Sigmoid colon (tissue), 7 donors: ENCODE measurements at places on chromosomes 11 and 22. TPM values are rescaled to one million over a fixed set of nuclear protein-coding genes. Genes with fewer than 3 reads are reported as not detected.

CARD16 gene
- 5.1 TPM for total RNA-seq

OR52A1 gene
- total RNA-seq: not detected

GRCh38 chr11:61406067-61406466 is 13.7 kb downstream of the TMEM216 start:
- no peak for DNase-seq

HEPHL1 gene
- not detected for total RNA-seq

DNA sequence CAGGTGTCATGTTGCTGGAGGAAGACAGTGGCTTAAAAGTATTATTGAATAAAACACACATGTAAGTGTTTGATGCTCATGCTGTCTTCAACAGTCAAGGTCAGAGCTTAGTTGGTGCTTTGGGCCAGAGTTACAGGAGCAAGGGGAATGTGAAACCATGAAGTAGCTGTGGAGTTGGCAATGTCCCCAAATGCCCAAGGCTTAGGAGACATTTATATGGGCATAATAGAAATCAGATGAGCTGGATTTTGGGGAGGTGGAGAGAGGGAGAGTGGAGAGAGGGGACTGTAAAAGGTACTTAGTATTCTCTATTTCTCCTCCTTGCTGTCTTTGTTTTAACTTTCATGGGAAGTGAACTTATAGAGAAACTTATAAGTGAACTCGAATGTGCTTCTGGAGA is 407.8 kb downstream of the ETS1 start:
- no peak for DNase-seq

DNA sequence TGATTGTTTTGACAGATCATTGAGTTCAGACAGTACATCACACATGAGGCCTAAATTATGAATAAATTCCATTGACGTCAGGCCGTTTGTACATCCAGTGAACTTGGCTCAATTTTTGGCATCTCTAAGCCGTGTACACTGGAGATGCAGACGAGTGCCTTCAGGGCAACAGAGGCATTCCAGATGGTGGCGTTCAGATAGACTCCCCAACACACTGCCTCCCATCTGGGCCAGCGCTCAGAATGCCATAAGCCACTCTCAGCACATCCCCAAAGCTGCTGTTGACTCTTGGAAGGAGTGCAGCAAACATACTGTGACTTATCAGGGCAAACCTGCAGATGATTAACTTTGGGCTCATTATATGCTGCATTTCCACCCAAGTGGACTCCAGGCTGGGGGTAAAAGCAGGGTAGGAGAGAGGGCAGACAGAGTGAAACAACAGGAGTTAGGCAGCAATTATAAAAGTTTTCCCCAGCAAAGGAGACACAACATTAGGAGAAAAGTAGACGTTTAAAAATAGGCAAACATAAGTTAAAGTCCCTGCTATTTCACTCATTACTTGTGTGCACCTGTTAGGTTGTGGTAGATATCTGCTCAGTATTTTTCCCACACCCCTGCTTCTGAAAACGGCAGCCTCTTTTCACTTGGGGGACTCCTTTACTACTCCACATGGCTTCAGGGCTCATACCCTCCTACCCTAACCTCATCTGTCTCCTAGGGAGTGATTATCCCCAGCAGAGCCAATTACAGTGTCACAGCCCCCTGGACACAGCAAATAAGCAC is 60.2 kb upstream of the PDE3B start:
- no peak for DNase-seq

DNA sequence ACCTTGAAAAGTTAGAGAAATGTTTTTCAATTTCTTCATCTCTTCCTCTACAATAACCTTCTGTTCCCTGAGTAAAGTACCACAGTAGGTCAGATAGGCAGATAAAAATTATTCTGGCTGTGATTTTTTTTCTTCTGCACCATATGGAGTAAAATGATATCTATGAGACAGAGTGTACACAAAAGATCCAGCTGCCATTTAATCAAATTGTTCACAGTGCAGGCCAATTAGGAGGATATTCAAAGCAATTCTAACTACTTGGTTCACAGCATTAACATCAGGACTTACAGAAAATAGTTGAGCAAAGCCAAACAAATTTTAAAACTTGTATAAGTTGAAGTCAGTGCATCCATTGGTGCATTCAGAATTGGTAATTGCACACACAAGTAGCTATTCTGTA is 147.9 kb upstream of the LUZP2 start:
- DNase-seq: no peak

- peak; percentile 77 for DNase-seq
Measured at GRCh38 chr11:114040706-114041211, 18.8 kb upstream of the ZBTB16 start.

DNA sequence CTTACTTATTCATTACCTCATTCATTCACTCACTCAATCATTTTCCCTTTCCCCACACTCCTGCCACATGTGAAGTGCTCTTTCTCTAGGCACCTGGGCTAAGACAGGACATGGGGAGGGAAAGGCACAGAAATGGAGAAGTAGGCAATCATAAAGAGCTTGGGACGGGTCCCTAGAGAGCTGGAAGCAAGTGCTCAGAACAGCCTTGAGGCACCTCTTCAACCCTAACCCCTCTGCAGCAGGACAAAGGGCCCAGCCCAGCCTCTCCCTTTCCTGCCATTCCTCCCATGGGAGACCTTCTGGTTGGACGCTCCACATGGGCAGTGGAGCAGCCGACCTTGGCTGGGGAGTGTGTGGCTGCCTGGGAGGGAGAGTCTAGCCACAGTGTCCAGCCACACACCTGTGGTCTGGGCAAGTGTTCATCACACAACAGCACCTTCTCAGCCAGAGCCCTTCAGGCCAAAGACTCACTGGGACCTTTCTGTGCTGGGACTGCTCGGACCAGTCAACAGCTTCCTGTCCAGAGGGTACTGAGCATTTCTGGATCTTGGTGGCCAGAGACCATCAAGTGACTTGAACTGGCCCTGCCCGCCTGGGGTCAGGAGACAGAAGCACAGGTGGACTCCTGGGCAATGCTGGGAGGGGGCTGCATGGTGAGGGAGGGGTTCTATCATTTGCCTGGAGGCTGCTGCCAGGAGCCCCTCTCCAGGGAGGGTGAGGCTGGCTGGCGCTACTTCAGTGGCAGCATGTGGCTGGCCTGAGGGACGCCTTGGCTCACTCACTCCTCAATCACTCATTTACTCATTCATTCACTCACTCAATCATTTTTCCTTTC is 1.0 kb upstream of the MUC5AC start:
- DNase-seq: no peak

GRCh38 chr11:12109591-12110196 is 696 bp upstream of the MICAL2 start:
- no peak for DNase-seq

GLYAT gene
- not detected for total RNA-seq

DNA sequence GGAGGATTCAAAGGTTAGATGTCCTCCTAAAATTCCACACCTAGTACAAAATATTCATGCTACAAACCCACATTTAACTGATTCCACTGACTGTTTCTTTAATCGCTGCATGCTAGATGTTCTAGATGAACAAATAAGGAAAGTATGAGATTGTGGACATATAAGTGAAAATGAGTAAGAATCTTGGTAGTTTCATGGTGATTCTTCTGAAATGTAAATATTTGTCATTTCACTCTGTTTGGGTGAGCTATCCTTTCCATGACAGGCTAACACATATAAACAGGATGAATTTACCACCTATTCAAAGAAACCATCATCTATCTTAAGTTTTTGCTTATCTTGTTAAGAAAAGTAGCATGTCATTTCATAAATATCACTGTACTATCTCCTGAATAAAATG is 14.8 kb downstream of the OR5B3 start:
- no peak for DNase-seq

APOA4 gene
- total RNA-seq: not detected

GRCh38 chr11:6209801-6210200 is 4.4 kb downstream of the C11orf42 start:
- no peak for DNase-seq

SYT7 gene
- total RNA-seq: 2.2 TPM

DNA sequence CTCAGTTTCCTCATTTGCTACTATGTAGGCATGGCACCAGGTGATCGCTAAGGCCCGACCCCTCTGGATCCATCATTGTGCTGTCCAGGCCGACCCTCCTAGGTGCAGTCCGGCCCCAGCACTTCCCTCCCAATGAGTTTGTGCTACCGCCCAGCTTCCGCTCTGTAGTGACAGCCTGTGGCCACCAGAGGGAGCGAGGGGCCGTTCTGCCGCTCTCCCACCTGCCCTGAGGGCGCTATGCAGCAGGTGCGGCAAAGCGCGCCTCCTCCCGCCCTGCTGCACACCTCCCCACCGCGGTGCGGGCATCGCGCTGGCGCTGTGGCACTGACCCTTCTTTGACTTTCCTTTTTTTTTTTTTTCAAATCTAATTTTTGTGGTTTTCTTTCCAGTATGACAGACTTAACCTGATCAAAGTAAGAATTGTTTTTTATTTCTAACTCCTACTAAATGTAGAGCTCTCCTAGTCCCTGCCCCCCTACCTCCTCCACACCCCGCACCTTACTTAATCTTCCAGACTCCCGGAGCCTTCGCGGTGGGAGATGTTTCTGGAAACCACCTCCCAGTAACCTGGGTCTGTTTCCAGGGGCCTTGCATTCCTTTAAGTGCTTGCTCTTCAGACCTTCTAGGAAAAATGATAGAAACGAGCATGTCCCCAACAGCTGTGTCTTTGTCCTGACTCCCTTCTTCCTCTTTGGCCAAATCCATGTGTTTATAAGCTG is 73.7 kb downstream of the SCN3B start:
- DNase-seq: no peak

- DNase-seq: no peak
Measured at GRCh38 chr11:31913985-31914384, 102.9 kb upstream of the PAX6 start.

MRPL17 gene
- 20.0 TPM for total RNA-seq

HEPN1 gene
- total RNA-seq: not detected

TTLL1 gene
- 4.3 TPM for total RNA-seq

DNA sequence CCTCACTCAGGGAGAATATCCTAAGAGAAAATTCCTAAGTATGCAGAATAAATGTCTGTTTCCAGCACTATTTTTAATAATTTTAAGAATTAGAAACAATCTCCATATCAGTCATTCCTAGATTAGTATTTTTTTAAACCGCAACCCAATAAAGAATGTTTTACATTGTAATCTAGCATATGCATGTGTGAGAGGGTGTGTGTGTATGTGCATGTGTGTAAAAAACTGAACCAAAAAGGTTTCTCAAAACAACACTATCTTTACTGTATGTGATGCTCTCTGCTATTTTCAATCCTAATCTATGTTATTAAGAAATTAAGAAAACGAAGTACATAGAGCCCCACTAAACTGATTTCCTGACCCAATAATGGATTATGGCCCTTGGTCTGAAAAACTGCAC is 90.6 kb upstream of the AKIP1 start:
- no peak for DNase-seq

DNA sequence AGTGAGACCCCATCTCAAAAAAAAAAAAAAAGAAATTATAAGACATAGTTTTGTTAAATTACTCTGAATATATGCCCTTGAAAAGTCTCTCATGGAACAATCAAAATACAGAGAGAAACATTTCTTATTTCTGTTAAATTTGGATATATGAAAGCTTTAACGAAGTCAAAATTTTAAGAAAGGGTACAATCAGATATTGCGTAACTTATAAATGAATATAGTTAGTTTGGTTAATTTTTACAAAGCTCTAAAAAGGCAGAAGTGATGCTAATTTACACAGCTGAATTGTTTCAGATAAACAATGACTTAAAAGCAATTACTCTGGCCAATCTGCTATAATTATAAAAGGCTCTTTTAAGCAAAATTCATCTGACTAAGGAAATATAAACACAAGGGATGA is 611.6 kb upstream of the CCDC179 start:
- no peak for DNase-seq

MALAT1 gene
- total RNA-seq: 32,672 TPM

APLNR gene
- total RNA-seq: 0.54 TPM

DNA sequence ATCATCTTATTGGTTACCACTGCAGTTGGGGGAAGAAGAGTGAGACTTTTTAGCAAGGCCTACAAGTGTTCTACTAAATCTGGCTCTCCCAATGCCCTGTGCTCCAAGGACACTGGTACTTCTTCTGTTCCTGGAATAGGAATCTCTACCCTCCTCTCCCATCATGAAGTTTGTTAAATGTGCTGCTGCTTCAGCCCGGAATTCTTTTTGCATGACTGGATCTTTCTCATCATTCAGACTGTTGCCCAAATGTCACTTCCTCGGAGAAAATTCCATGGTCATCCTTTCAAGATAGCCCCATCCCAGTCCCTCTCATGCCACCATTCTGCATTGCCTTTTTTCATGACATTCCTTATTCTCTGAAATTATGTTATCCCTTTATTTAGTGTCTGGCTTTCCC is 400.8 kb downstream of the SOX6 start:
- DNase-seq: no peak

GRCh38 chr22:40108396-40108795 is 69.3 kb upstream of the TNRC6B start:
- DNase-seq: no peak

WNT7B gene
- not detected for total RNA-seq

GRCh38 chr11:63573881-63574855 is 11.0 kb upstream of the PLAAT2 start:
- peak; percentile 80 for DNase-seq

DNA sequence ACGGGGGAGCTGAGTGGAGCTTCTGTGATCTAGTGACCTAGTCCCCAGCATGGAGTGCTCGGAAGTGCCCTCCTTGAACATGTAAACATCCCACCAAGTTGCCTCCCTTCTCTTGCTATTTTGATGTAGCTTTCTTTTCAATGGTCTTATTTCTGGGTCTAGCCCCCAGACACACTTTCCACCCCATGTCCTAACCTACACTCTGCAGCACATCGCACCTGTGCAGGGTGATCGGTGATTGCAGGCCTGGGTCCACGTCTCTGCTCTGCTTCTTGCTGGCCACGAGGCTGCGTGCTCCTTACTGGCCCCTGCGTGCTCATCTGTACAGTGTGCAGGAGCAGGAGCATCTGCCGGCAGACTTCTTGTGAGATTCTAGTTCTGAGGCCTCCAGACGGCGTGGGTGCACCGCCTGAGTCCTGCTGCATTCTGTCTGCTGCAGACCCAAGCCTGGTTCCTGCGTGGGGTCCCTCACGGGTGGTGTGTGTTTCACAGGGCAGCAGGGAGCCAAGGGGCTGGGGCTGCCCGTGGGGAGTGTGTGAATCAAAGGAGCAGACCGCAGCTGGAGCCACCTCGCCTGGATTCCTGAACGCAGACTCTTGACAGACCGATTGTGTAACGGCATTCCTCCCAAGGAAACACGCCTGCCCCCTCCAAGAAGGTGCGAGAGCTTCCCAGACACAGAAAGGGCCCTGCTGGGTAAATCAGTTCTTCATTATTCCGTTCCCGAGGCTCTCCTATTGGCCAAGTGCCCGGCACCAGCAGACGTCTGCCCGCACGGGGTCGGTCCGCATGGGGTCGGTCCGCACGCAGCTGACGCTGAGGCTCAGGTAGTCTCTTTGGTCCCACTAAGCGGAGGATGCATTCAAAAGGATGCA is 44.4 kb upstream of the MYEOV start:
- peak; percentile 52 for DNase-seq
